Ovary (tissue), 10 donors: ENCODE measurements at places on chromosomes 13 and 19. TPM values are rescaled to one million over a fixed set of nuclear protein-coding genes. Genes with fewer than 3 reads are reported as not detected.

The SACS gene
- total RNA-seq: 16.2 TPM

The SCAMP4 gene
- total RNA-seq: 73.0 TPM

DNA sequence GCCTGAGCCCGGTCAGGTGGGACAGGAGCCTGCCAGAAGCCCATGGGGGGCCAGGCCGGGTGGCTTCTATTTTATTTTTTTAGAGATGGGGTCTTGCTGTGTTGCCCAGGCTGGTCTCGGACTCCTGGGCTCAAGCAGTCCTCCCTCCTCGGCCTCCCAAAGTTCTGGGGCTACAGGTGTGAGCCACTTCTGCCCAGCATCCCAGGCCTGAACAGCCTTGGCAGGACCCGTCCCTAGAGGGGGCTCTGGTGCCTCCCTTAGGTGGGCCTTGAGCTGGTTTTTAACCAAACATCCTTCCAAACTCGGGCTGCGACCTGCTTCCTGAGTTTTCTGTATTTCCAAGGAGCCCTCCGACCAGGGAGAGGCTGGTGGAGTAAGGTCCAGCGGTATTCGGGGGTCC lies 10.5 kb downstream of the COMP start:
- H3K27me3 ChIP-seq: no peaks in the 10 kb centered on the region
- H3K4me3 ChIP-seq: no peak overlapping the region
- H3K4me1 ChIP-seq: peaks cover 5% of the 10 kb centered on the region

The ZNF763 gene
- total RNA-seq: 8.3 TPM

DNA sequence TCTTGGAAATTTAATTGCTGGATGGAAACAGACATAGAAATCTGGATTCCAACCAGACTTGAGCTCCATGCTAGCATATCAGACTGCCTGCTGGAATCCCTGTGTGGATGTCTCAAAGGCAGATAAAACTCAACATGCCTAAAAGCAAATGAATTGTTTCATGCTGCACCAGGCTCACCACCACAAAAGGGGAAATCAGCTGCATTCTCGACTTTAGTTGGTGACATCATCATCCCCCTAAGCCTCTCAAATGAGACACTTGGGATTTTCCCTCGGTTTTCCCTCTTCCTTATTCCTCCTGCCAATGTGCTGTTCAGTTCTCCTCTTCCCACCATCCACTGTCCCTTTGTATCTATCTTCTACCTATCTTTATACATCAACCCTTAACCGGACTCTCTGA lies 134.3 kb downstream of the ZDHHC20 start:
- no peak overlapping the region for H3K27ac ChIP-seq
- DNase-seq: no peak
- no peaks in the 10 kb centered on the region for H3K27me3 ChIP-seq
- no peak overlapping the region for H3K4me3 ChIP-seq
- no peaks in the 10 kb centered on the region for H3K36me3 ChIP-seq

DNA sequence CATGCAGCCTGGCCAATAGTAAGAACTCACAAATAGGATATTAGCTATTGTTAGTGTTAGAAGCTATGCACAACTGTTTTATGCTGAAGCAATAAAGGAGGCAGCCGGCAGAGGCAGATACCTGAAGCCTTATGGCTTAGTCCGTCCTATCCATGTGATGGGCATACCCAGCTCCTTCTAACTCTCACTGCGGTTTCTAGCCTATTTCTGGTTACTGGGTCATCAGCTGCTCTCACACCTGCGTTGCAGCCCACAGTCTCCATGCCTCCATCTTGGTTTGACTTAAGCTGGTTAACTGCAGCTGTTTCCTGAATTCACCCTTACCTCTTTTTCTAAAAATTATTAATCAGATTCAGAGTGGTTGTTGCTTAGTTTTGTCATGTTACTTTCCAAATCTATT lies 40.5 kb upstream of the CNMD start:
- no peaks in the 10 kb centered on the region for H3K4me1 ChIP-seq
- H3K36me3 ChIP-seq: no peaks in the 10 kb centered on the region
- no peak for DNase-seq
- no peak overlapping the region for H3K27ac ChIP-seq
- no peak overlapping the region for H3K4me3 ChIP-seq

GRCh38 chr19:41924151-41925145 lies 3.8 kb downstream of the ERFL start:
- peaks cover 5% of the 10 kb centered on the region for H3K4me1 ChIP-seq
- no peak for DNase-seq
- H3K4me3 ChIP-seq: no peak overlapping the region
- no peaks in the 10 kb centered on the region for H3K27me3 ChIP-seq

DNA sequence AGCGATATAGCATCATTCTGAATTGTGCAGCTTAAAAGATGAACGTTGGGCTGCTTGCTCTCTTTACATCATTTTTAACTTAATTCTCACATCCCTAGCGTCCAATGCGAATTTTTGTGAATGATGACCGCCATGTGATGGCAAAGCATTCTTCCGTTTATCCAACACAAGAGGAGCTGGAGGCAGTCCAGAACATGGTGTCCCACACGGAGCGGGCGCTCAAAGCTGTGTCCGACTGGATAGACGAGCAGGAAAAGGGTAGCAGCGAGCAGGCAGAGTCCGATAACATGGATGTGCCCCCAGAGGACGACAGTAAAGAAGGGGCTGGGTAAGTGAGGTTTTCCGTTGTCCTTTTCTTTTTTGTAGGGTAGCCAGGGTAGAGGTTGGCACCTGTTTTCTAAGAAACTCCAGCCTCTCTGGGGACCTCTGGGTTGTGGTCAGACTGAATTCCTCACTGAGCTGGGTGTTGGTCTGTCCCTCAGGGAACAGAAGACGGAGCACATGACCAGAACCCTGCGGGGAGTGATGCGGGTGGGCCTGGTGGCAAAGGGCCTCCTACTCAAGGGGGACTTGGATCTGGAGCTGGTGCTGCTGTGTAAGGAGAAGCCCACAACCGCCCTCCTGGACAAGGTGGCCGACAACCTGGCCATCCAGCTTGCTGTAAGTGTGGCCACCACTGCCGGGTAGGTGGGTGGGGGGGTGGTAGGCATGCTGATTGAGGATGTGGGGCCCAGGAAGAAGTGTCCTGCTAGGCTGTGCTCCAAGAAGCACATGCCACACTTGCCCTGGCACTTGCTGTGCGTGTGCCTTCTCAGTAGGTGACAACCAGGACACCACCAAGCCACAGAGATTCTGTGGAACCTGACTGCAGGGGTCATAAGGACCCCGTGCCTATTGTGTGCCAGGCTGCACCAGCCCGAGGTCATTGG lies 17.0 kb downstream of the ILF3 start:
- no peak for DNase-seq
- H3K36me3 ChIP-seq: no peaks in the 10 kb centered on the region
- H3K4me1 ChIP-seq: peaks cover 1% of the 10 kb centered on the region
- no peak overlapping the region for H3K4me3 ChIP-seq

- no peaks in the 10 kb centered on the region for H3K4me1 ChIP-seq
- no peak overlapping the region for H3K27ac ChIP-seq
- H3K27me3 ChIP-seq: no peaks in the 10 kb centered on the region
Measured at GRCh38 chr13:106010836-106011235, 524.6 kb downstream of the EFNB2 start.

GRCh38 chr19:5585461-5586299 lies 17.9 kb upstream of the TINCR start:
- H3K4me3 ChIP-seq: no peak overlapping the region
- DNase-seq: no peak
